MG63 (cell line): ENCODE measurements at places on chromosomes 4 and X. TPM values are rescaled to one million over a fixed set of nuclear protein-coding genes. Genes with fewer than 3 reads are reported as not detected.

GRCh38 chr4:138567696-138568095, 325.5 kb upstream of the SLC7A11 start:
- DNase-seq: no peak

DNA sequence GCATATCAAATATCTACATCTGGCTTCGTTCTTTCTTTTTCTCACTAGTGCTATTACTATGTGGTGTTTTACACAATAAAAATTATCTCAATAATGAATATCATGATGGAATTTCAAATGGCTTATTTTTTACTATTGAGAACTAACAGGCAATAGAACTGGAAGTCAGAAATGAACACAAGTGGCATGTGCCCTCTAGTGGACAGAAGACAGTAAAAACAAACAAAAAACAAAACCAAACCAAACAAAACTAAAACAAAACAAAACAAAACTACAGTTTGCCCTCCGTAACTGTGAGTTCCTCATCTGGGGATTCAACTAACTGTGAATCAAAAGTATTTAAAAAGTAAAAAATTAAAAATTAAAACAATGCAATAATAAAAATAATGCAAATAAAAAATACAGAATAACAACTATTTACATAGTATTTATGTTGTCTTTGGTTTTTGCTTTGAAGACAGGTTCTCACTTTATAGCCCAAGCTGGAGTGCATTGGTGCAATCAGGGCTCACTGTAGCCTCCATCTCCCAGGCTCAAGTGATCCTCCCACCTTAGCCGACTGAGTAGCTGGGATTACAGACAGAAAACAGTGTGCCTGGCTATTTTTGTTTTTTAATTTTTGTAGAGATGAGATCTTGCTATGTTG, 195.6 kb upstream of the TACR3 start:
- DNase-seq: no peak

DNA sequence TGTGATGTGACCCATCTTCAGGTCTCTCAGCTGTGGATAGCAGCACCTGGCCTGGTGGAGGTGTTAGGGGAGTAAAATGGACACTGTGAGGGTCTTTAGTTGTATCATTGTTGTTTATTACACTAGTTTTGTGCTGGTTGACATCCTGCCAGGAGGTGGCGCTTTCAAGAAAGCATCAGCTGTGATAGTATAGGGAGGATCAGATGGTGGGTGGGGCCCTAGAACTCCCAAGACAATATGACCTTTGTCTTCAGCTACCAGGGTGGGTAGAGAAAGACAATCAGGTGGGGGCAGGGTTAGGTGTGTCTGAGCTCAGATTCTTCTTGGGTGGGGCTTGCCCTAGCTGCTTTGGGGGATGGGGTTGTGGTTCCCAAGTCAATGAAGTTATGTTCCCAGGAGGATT, 162.8 kb downstream of the PPP1R2C start:
- DNase-seq: no peak

Gene ZDHHC15
- not detected in 2 replicates for total RNA-seq

DNA sequence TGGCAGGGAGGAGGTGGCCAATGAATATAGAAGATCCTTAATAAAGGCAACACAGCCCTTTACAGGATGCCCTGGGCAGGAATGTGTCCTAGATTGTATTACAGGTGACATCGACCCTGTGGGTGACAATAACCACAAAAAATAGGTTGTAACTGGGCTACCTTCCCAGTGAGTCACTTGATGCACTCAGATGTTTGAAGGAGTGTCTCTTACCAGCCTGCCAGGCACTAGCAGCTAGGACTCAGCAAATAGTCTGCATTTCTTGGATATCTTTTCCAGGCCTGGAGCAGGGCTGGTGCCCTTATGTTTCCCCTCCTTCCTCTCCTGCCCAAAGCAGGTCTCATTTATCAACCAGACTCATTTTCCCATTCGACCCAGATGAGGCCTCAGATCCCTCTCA, 50.9 kb upstream of the TMEM164 start:
- DNase-seq: peak; percentile 15

- no peak for DNase-seq
Measured at GRCh38 chrX:470686-471085, 84.0 kb upstream of the PPP2R3B start.

DNA sequence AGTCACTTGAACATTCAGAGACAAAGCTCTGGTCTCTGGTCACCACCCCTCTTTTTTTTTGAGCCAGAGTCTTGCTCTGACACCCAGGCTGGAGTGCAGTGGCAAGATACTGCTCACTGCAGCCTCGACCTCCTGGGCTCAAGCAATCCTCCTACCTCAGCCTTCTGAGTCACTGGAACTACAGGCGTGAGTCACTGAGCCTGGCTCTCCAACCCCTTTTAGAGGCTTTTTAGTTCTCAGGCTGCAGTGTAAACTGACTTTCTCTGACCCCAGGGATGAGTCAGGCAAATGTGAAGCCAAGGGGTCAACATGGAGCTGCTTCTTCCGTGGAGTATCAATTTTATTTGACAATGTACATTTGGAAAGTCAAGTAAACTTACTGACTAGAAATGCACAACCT, 229.2 kb downstream of the PTTG2 start:
- peak; percentile 90 for DNase-seq

Gene XAGE1A
- not detected in 2 replicates for total RNA-seq

- no peak for DNase-seq
Measured at GRCh38 chr4:187077744-187078401, 354.2 kb upstream of the FAT1 start.

DNA sequence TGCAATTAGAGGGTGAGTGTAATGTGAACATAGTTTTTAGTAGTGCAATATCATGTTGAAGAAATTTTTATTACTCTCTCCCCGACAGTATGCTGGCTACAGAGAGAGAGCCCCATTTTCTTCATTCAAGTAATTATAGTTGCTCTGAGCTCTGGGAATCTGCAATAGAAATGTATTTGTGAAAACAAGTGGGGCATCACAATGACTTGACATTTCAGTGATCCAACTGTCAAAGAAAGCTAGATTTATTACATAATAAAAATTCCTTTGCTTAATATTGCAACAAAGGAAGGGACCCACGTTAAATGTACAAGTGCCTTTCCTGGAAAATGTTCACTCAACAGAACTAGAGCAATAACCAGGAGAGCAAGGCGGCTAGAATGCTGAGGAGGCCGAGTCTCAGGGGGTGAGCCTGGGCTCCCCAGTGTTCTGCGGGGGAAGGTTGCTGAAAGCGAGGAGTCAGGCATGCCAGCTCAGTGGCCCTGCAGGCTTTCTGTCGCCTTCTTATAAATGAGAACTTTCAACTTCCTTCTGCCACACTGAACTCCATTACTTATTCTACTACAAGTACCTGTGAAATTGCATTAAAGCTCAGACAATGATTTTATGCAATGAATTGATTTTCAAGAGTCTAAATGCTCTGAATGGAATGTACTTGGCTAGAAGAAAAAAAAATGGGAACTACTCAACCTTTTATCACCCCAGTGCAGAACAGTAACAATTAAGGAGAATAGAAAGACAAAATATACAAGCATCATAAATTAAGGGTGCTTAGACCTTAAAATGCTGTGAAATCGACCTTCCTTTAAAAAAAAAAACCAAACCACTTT, 476.4 kb downstream of the AFF2 start:
- no peak for DNase-seq

Gene C4orf36
- 0.32 and 0.49 TPM in 2 replicates for total RNA-seq

Gene DRD5
- not detected in 2 replicates for total RNA-seq

Gene FREM3
- not detected in 2 replicates for total RNA-seq

DNA sequence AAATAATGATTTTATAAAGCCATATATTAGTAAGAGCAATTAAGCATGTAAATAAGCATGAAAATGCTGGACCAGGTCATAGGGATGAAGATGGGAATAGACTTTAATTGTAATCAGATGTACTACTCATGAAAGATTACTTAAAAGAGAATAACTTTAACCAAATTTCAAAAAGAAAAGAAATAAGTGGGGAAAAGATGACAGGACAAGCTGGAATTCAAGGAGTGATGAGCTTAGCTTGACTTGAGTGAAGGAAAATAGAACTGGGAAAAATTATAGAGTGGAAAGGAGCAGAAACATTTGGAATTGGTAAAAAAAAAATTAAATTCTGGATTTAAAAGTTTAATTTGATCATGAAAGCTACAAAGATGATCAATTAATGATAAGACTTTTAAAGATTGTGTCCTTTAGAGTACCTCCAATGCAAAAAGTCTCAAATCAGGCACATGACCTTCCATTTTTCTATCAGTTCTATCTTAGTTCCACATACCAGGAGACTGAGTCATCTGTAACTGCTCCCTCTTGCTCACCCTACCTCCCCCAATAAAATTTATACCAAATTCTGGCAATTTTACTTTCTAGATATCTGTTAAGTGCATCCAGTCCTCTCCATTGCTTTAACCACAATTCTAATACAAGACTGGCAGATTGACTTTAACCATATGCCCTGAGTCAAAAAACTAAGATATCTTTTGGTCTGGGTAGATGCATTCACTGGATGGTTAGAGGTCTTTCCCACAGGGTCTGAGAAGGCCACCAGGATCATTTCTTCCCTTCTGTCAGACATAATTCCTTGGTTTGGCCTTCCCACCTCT, 56.4 kb upstream of the SLIT2 start:
- DNase-seq: no peak

Gene CLCN4
- 2.3 and 7.1 TPM in 2 replicates for total RNA-seq

DNA sequence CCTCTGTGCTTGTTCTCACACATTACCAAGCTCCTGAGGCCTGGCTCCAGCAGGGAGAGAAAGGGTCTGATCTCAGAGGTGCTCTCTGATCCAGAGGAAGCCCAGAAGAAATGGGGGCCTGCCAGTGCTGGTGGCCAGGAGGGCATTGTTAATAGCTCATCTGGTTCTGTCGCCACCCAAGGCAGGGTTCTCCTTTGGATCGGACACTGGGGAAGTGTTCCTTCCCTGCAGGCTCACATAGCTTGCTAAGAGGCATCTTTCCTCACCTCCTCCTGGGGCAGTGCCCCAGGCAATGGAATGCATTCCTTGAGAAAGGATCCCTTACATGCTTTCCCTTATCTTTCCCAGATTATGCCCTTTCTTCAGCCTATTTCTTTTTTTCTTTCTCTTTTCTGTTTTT, 53.8 kb downstream of the RBM47 start:
- no peak for DNase-seq

Gene USP26
- not detected in 2 replicates for total RNA-seq

GRCh38 chr4:111652236-111652635, 493.0 kb upstream of the FAM241A start:
- no peak for DNase-seq

- DNase-seq: no peak
Measured at GRCh38 chr4:155929833-155930232, 23.8 kb downstream of the CTSO start.

DNA sequence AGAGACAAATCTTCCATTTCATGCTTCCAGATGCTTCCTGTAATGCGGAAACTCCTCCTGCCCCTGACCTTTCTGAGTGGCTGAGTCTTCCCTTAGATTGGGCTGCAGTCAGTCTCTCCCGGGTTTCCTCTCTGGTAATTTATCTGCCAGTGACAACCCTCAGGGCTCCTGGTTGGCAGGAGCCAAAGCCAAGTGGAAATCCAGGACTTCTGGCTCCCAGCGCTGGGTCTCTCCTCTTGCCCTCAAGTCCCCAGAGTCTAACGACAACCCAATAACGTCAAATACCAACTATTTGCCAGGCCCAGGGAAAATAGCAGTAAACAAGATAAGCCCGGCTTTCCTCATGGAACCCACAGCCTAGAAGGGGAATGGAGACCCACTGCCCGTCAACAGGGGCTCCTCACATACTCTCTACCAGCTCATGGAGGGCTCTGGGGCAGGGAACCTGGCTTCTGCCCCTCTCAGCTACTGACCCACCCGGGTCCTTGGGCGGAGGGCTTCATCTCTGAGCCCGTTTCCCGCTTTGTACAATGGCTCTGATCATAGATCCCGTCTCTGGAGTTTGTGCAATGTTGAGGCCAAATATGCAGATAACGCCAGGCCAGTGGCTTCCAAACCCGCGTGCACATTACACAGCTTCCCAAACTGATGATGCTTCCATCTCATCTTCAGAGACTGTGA, 1.1 kb upstream of the TBC1D14 start:
- no peak for DNase-seq

GRCh38 chr4:100963627-100964026, 383.7 kb downstream of the PPP3CA start:
- DNase-seq: no peak

- no peak for DNase-seq
Measured at GRCh38 chr4:702618-703048, 3.0 kb upstream of the PCGF3 start.

GRCh38 chrX:43581167-43581566, 74.9 kb upstream of the MAOA start:
- no peak for DNase-seq

DNA sequence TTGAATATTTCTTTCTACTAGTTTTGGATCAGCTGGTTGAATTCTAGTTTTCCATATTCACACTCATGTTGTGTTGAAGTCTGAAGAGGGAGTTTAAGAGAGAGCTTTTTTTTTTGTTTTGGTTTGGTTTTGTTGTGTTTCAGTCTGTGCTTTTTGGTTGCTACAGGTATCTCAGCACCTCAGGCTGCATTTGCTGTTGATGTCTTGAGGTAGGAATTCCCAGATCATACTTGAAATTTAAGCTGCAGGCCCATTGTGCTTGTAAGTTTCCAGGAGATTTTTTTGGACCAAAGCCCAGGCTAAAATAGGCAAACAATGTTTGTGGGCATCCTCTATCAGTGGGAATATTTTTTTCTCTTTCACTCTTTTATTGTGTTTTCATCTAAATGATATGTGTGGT, 190.2 kb upstream of the AGA start:
- no peak for DNase-seq

GRCh38 chrX:7362111-7362510, 214.2 kb upstream of the PUDP start:
- no peak for DNase-seq

GRCh38 chr4:89538171-89538570, 230.6 kb upstream of the GPRIN3 start:
- no peak for DNase-seq

DNA sequence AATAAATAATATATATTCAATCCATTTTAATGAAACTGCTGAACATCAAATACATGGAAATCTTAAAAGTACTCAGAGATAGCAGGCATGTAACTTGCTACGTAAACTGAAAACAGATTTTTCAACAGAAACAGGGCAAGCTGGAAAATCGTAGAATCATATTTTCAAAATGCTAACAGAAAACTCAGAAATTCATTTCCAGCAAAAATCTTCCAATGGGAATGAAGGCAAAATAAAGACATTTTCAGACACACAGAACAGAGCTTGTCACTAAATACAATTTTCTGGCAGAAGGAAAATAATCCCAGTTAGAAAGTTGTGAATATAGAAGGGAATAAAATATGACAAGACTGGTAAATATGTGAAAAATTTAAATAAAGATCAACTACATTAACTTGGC, 419.9 kb upstream of the ZFP42 start:
- DNase-seq: no peak

Gene CT45A2
- total RNA-seq: not detected in 2 replicates

DNA sequence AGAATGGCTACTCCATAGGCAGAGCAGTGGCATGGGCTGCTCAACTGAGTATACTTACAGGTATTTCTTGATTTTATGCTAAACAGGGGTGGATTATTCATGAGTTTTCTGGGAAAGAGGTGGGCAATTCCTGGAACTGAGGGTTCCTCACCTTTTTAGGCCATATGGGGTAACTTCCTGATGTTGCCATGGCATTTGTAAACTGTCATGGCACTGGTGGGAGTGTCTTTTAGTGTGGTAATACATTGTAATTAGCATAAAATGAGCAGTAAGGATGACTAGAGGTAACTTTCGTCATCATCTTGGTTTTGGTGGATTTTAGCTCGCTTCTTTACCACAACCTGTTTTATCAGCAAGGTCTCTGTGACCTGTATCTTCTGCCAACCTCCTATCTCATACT, 48.2 kb upstream of the HPSE start:
- no peak for DNase-seq
